ENCODE measurements at places on chromosomes 6 and 20. TPM values are rescaled to one million over a fixed set of nuclear protein-coding genes. Genes with fewer than 3 reads are reported as not detected.

The EYA4 gene
- not detected for total RNA-seq

DNA sequence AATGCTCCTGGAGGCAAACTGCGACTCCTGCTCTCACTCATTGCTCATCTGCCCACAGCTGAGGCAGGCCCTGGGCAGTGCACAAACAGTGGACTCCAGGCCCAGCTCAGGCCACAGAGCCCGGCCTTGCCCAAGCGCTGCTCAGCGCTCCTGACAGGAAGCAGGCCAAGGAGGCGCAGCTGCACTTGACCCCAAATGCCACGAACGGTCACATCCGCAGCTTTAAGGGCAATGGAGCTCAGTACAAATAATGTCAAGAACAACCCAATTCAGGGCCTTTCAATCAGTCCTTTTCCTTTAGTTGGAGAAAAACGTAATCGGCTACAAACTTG is 33.8 kb downstream of the RRBP1 start:
- DNase-seq, result no peak

- DNase-seq, result no peak
Observed at GRCh38 chr6:39804466-39805065, 12.4 kb downstream of the DAAM2 start.

- no peak for DNase-seq
Observed at GRCh38 chr20:33837096-33837830, 26.1 kb downstream of the CHMP4B start.

DNA sequence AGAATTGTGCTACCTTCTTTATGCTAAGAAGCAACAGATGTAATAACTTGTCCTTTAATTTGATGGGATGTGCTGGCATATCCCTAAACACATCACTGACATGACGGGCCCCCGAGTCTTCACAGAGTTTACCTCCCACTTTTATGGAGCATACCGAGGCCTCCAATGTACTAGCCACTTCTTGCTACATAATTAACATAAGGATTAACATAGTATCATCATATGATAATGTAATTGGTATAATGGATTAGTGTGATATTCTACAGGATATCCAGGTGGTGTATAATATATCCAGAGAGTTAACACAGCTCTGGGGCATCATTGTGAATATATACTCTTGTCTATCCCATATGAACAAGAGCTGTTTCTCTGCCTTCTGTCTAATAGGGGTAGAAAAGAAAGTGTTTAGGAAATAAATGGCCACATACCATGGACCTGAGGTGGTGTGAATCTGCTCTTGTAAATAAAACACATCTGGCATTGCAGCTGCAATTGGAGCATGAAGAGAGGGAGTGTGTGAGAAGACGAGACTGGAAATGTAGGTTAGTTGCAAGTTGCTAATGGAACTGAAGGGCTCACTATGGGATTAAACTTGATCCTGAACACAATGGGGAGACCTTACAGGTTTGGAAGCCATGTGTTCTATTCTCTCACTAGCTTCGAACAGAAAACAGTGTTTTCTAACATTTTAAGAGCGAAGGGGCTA is 102.3 kb downstream of the IYD start:
- no peak for DNase-seq

The SLC17A9 gene
- 22.3 TPM for total RNA-seq

The RSPO4 gene
- 0.09 TPM for total RNA-seq

Measured in natural killer cell (primary cell).